Pericardium fibroblast (primary cell): ENCODE measurements at places on chromosomes 7 and 10. TPM values are rescaled to one million over a fixed set of nuclear protein-coding genes. Genes with fewer than 3 reads are reported as not detected.

The PRTFDC1 gene
- 4.1 and 9.6 TPM in 2 replicates for total RNA-seq

The ZNF117 gene
- total RNA-seq = 3.0 and 4.8 TPM in 2 replicates

The NEUROG3 gene
- not detected in 2 replicates for total RNA-seq

The GJD4 gene
- not detected in 2 replicates for total RNA-seq

The UPK3BL2 gene
- total RNA-seq = 0.09 and 0.35 TPM in 2 replicates
